ENCODE measurements at places on chromosomes 3 and 15.

DNA sequence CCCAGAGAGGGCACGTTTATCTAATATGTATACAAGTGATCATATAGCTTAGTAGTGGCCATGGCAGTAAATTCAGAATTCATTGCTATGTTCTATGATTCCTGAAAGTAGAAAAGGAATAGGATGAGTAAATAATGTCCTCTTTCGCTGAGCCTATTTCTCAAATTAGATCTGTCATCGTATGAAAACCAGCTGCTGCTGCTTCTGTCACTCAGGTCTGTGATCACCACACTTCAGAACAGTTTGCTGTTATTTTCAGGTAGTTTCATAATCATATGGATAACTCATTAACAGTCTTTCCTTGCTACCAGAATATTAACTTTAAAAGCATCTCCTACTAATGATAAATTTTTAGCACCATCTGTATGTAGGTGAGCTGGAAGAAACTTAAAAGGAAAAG is 289.1 kb upstream of the AZI2 start:
- DNase-seq = no peak

DNA sequence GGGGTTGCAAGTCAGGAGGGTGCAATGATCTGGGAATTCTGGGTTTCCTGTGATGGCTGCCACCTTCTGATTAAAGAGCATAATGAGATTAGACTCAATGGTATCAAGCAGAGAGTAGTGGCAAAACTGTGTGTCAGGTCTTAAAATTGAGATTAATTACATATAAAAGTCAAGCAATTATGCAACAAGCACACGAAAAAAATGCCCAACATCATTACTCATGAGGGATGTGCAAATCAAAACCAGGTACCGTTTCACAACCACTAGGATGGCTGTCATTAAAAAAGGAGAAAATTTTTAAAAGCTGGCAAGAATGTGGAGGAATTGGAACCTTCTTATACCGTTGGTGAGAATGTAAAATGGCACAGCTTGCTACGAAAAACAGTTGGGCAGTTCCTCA is 205.0 kb downstream of the OSBPL10 start:
- DNase-seq = no peak

- no peak for DNase-seq
Observed at GRCh38 chr3:12468276-12468675, 16.0 kb upstream of the TSEN2 start.

DNA sequence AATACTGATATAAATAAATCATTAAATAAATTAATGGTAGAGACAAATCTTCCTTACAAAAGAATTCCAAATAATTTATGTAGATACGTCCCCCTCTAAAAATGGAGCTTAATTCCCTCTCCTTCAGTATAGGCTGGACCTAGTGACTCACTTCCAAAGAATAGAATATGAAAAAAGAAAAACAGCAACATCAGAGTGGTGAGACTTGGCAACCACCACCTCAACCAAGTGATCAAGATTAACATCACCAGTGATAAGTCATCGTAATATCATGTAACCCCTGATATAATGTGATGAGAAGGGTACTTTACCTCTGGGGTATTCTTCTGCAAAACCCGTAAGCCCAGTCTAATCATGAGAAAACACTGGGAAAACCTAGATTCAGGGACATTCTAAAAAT is 13.4 kb downstream of the GOLGB1 start:
- no peak for DNase-seq

DNA sequence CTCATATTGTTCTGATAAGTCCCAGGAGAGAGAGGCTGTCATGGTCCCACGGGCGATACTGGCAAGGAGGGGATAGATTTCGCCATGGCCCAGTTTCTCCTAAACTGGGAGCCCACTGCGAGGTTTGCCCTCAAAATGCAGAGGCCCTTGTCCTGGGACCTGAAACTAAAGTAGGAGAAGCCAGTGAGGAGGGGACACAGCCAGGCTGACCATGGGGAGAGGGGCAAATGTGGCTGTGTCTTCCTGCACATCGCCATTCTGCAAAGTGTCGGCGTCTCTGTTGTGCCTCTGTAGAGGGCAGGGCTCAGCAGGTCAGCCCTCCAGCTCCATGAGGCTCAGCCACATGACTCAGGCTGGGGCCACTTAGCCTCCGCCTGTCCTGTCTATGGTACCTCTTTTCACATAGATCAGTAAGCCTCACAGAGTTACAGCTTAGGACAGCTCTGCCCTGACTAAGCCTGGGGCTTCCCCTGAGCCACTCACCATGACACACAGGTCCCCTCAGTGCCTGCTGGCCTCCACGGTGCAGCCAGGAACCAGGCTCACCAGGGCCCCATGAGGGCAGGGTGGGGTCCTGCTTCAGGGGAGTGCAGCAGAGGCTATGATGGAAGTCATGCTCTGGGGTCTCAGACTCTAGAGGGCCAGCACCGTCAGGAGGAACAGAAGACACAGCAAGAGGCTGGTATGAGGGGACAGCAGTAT is 28.6 kb upstream of the PLXNA1 start:
- no peak for DNase-seq

DNA sequence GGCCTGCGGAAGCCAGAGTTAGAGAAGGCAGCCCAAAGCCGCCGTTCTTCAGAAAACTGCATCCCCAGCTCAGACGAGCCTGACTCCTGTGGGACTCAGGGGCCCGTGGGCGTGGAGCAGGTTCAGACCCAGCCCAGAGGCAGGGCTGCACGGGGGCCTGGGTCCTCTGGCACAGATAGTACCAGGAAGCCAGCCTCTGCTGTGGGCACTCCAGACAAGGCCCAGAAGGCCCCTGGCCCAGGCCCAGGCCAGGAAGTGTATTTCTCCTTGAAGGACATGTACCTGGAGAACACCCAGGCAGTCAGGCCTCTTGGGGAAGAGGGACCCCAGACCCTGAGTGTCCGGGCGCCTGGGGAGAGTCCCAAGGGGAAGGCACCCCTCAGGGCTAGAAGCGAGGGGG is 23.1 kb downstream of the ALPK3 start:
- DNase-seq = no peak

- DNase-seq = no peak
Observed at GRCh38 chr3:156434921-156435320, 120.0 kb downstream of the SSR3 start.

GRCh38 chr3:59472541-59472940 is 422.7 kb upstream of the CFAP20DC start:
- no peak for DNase-seq

DNA sequence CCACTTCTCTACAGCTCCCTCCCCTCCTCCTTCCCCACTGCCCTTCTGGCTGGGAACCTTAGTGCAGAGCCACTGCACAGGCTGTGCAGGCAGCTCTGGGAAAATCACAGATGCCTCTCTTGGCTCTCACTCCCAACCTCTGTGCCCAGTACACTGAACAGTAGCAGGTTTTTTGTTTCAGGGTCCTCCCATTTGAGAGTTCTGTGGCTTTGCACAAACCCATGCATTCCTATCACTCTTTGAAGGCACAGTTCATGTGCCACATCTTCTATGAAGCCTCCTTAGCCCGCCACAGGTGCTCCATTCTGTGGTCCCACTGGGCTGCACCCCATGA is 103.9 kb downstream of the SNRK start:
- DNase-seq = no peak

GRCh38 chr3:39097716-39098472 is 9.5 kb downstream of the GORASP1 start:
- no peak for DNase-seq

- DNase-seq = no peak
Observed at GRCh38 chr3:137765310-137766033, 1.4 kb downstream of the SOX14 start.

Measured in SK-N-MC (cell line).